ENCODE measurements at places on chromosomes 4 and X. TPM values are rescaled to one million over a fixed set of nuclear protein-coding genes. Genes with fewer than 3 reads are reported as not detected.

IL21 gene
- not detected for total RNA-seq

GRCh38 chr4:69054578-69055200, 41.6 kb upstream of the UGT2B7 start:
- DNase-seq, result no peak

- DNase-seq, result no peak
These were observed 132.1 kb downstream of the SNCA start for GRCh38 chr4:89704651-89705395.

DNA sequence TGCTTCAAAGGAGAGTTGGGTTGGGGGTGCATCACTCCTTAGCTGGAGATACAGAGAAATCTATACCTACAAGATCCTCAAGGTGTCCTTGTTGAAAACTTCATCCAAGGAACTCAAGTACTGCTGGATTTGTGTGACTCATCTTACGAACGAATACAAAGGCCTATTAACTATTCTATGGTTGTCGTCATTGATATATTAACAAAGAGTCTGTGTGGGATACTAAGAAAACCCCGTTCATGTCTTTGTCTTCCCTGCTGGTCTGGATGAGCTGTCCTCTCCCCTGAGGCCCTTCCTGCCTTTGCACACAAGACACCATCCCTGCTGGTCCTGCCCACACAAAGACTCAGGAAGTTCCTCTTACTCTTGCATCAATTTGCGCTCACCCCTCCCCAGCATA, 54.9 kb upstream of the IRF2 start:
- peak; percentile 39 for DNase-seq

FGF2 gene
- 34.8 TPM for total RNA-seq

GRCh38 chrX:43083016-43083415, 305.1 kb upstream of the PPP1R2C start:
- DNase-seq, result no peak

GRCh38 chrX:110310896-110311295, 7.0 kb downstream of the AMMECR1 start:
- DNase-seq, result no peak

ZNF275 gene
- 18.4 TPM for total RNA-seq

GRCh38 chrX:44931441-44931973, 58.5 kb downstream of the KDM6A start:
- no peak for DNase-seq

GRCh38 chr4:183816077-183816476, 89.0 kb upstream of the STOX2 start:
- no peak for DNase-seq

- no peak for DNase-seq
These were observed 329.3 kb upstream of the RPS6KA3 start for GRCh38 chrX:20595928-20596575.

DNA sequence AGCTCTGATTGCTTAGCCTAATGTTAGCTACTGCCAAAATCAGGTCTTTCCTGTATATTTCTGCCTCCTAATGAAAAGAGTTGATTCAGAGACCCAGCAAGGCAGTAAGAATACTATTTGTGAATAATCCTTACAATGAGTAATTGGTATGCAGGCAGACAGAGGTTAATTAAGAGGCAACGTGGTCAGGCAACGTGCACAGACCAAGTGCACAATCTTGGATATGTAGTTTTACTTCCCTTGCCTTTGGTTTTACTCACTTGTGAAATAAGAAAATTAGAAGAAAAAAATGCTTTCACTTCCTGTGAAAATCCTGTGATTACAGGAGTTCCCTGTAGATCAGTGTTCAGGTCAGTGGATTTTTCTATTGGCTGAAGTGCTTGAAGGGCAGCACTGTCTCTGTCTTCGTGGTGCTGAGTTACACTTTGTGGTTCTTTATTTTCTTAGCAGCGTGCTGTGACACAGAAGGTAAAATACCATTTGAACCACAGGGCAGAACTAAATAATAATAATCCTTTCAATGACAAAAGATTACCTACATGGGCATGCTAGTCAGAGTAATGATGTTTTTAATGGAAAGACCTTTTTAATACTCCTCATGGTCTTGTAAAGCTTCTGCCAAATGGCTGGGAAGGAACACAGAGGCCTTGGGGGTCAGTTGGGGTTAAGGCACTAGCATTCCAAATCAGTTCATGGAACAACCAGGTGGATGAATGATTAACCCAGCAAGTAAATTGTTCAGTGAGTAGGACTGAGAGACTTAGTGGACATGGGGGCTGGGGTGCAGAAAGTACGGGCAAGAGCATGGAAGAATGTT, 430.9 kb downstream of the MAPK10 start:
- no peak for DNase-seq

DNA sequence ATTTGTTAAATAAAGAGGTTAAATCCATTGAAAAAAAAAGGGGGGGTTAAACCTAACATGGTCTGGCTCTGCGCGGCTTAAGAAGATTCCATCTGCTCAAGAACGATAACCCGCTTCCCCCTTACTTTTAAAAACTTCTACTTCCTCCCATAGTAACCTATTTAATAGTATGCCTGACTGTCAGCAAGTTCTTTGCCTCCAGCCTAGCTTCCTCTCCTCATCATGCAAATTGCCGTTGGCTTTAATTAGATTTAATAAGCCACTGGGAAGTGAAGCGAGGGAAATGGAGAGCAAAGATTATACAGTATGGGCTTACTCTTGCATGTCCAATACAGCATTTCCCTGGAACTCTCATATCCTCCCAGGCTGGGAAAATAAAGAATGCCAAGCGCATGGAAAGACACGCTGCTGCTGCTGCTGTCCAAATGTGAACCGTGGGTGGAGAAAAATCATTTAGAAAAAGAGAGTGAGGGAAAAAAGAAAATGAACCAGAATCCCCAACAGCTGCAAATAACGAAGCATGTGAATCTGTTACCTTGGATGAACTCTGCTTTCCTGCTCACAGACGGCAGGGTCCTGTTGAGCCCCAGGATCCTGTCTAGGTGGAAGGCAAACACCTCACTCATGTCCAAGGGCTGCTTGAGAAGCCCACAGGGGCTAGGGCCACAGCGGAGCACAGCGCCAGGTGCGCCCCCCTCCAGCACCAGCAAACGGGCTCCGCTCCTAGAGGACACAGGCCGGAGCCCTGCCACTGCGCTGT, 2.7 kb downstream of the GASK1B start:
- no peak for DNase-seq

TRAM1L1 gene
- 1.7 TPM for total RNA-seq

- no peak for DNase-seq
These were observed 48.0 kb downstream of the RAPGEF2 start for GRCh38 chr4:159150821-159151390.

GRCh38 chrX:101605146-101605545, 12.7 kb downstream of the ARMCX6 start:
- no peak for DNase-seq

DNA sequence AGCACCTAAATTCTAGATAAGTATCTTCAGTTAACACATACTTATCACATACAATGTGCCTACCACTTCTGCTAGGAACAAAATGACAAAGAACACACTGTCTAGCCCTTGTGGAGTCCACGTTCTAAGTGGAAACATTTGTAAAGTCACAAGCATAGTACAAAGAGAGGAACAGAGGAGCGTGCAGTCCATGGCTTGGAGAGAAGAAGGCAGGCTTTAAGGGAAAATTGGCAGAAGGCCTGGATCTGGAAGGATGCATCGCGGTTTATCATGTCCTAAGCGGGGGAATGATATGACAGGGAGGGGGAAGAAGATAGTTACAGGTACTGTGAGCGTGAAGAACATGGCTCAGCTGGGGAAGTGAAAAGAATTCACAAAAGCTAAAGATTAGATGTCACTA, 218.0 kb downstream of the PRDM5 start:
- DNase-seq, result no peak

GRCh38 chr4:153204247-153204671, at the start of gene TRIM2:
Gene TRIM2, plus strand, starts transcription at chr4:153204443. Its CDS starts 88 bp downstream, at chr4:153204531.
- DNase-seq, result no peak

DNA sequence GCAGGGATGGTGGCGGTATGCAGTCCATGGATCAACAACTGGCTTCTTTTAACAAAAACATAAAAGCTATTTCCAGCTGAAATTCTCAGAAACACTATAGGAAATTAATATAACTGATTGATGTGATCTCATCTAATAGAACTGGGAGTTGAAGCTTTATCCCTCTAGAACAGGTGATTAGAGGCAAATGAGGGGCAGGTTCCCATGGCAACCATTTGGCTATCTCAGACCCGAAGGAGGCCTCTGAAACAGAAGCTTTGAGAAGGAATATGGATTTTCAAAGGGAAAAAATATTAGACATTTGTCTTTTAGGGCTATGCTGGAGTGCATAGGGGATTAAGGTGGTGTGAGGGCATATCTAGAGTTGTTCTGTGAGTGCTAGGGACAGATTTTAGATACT, 50.0 kb downstream of the IGSF1 start:
- no peak for DNase-seq

DNA sequence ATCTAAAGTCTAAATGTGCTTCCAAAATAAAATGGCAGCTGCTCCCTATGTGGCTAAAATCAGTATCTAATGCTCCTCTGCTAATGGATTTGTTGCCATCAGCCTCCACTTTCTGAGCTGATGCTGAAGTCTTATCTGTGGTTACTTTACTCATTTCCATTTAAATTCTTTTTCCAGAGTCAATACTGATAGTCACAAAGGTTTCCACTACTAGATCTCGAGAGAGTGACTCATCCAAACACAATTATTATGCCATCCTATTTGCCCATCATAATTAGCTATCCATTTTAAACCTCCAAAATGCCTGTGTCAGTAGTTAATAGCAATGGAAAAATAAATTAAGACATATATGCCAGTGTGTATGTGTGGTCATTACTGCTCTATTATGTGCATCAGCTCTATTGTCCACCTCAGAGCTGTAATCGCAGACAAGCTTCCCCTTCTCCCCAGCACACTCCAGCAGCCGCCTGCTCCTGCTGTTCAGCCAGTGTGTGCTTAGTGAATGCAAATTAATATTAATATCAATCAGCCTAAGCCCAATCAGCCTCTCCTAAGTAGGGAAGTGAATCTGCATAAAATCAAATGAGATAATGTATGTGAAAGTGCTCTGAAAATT, 199.8 kb upstream of the ZIC3 start:
- no peak for DNase-seq

DNA sequence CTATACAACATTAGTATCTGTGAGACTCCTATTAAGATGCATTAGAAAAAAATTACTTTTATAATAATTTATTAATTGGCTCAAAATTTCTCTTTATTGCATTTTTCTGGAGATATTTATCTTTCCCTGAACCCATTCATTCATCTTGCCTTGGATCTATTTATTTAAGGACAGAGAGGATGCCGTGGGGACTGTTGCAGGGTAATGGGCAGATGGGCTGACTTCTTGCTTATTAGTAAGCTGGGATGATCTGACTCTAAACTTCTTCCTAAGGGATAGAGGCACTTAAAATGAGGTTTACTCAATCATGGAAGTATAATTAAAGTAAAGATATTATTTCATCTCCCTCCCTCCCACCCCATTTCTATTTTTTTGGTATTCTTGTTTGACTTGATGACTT, 18.2 kb upstream of the ANK2 start:
- DNase-seq, result no peak

- no peak for DNase-seq
These were observed 68.4 kb downstream of the MID2 start for GRCh38 chrX:107894038-107894437.

RXFP1 gene
- total RNA-seq, result not detected

- no peak for DNase-seq
These were observed 159.7 kb upstream of the ATP6AP2 start for GRCh38 chrX:40420899-40421729.

DNA sequence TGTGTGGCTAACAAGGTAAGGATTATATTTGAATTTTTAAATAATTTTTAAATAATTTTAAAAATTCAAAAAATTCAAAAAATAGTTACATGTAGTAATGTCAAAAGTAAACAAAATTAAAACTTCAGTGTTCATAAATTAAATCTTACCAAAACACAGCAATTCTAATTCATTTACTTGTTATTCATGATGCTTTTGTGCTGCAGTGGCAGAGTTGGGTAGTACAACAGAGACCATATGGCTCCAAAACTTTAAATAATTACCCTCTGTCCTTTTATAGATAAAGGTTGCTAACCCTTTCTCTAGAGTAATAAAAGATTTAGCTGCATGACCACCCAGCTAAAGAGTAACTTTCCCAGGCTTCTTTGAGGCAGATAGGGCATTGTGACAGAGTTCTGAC, 1355.6 kb downstream of the FSTL5 start:
- DNase-seq, result no peak

GAB1 gene
- total RNA-seq, result 113 TPM

DNA sequence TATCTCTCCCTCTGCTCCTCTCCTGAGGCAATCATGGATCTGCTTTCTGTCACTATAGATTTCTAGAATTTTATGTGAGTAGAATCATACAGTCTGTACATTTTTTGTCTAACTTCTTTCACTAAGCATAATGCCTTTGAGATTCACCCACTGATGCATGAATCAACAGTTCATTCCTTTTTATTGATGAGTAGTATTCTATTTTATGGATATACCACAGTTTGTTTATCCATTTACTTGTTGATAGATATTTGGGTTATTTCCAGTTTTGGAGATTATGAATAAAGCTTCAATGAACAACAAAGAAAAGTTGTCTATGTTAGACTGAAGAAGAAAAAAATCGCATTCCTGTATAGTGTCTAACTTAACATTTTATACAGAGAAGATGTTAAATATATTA, 30.5 kb downstream of the PHKA1 start:
- DNase-seq, result no peak

DNA sequence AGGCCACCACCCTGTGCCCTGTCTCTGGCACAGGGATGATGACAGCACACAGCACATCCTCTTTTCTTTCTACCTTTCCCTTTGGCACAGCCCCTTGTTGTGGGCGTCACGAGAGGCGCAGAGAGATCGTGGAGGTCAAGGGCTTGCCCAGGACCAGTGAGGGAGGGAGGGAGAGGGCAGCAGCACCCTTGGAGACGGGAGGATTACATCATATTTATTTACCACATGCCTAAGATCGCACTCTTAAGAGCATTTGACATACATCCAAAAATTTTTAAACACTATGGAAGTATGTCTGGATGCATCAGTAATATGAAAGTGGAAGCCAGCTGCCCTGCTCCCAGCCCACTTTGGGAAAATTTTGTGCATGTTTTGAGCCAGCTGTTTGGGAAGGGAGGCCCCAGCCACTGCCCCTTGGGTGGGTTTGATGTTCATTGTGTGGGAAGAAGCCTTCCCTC, 12.7 kb downstream of the WFS1 start:
- no peak for DNase-seq

COX7B2 gene
- total RNA-seq, result not detected

- no peak for DNase-seq
These were observed 495.2 kb upstream of the IGFBP7 start for GRCh38 chr4:57605376-57605775.

DNA sequence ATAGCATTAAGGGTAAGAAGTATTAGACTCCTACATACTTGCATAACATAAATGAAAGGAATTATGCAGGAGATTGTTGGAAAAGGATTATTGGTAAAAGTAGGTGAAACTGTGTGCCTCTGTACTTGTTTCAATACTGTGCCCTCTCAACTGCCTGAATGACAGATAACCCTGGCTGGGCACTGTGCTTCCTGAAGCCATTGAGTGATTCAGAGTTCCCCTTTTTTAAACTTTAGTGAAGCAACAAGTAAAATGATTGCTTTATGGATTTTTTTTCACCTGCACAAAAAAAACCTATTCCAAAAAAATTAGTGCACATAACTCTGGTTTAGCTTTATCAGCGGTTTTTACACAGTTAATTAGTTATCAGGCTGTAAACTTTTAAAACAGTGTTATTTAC, 204.8 kb downstream of the TRAM1L1 start:
- no peak for DNase-seq
